ENCODE measurements at places on chromosomes 16 and 17. TPM values are rescaled to one million over a fixed set of nuclear protein-coding genes. Genes with fewer than 3 reads are reported as not detected.

The SMIM36 gene
- total RNA-seq = not detected

The LLGL2 gene
- total RNA-seq = 21.5 TPM

The CYBA gene
- 123 TPM for total RNA-seq

The KIF2B gene
- not detected for total RNA-seq

The HOXB5 gene
- 0.25 TPM for total RNA-seq

Measured in bladder microvascular endothelial cell (primary cell).